Renal cortex interstitium (tissue), 15 donors: ENCODE measurements at places on chromosomes 6 and 20. TPM values are rescaled to one million over a fixed set of nuclear protein-coding genes. Genes with fewer than 3 reads are reported as not detected.

- DNase-seq, result no peak
These were observed 143.7 kb downstream of the KLHL32 start for GRCh38 chr6:97068211-97068610.

GRCh38 chr6:169885831-169886230 is 134.4 kb downstream of the ERMARD start:
- no peak for DNase-seq

- DNase-seq, result no peak
These were observed 221.9 kb downstream of the ADGRG6 start for GRCh38 chr6:142523515-142524375.

DNA sequence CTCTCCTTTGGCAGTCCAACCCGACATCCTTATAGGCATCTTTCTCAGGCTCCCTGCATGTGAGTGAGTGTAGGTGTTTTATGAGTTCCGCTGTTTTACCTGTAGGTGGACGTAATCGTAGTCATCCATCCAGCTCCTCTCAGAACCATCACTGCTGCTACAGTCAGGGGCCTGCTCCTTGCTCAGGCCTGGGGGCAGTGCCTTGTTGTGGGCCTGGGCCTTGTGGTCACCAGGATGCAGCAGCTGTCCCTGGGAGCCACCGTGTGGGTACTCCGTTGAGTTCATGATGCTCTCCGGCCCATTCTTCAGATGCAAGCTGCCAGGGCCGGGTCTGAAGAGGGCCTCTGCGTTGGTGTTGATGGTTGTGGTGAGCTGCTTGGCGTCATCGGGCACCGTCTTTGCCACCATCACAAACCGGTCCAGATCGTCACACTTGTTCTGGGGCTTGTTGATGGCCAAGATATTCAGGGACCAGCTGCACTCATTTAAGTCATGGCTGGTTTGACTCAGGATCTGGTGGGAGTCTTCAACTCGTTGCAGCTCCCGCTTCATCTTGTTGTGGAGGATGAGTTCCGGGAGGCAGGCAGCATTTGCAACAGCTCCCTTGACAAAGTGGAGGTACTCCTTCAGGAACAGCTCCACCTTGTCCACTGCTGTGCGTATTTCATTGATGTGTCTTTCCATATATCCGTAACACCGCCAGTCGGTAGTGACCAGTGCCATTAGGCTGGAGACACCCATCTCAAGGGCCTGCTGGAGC is 42.4 kb downstream of the NEDD9 start:
- DNase-seq, result no peak

DNA sequence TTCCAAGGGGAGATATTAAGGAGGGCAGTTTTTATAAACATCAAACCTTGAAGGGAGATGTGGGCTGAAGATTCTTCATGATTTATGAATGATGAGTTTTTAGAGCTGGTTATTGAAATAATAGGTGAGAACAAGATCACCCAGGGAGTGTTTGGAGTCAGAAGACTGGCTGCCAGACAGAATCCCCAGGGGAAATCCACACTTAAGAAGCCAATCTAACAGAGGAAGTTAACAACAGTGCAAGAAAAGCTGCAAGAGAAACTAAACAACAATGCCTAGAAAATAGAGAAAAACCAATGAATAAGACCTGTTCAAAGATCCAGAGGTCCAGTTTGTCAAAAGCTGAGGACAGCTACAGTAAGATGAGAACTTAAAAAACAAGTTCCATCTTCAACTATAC is 167.9 kb upstream of the MAN1A1 start:
- DNase-seq, result no peak

GRCh38 chr6:117270055-117270842 is 4.9 kb downstream of the VGLL2 start:
- DNase-seq, result no peak

DNA sequence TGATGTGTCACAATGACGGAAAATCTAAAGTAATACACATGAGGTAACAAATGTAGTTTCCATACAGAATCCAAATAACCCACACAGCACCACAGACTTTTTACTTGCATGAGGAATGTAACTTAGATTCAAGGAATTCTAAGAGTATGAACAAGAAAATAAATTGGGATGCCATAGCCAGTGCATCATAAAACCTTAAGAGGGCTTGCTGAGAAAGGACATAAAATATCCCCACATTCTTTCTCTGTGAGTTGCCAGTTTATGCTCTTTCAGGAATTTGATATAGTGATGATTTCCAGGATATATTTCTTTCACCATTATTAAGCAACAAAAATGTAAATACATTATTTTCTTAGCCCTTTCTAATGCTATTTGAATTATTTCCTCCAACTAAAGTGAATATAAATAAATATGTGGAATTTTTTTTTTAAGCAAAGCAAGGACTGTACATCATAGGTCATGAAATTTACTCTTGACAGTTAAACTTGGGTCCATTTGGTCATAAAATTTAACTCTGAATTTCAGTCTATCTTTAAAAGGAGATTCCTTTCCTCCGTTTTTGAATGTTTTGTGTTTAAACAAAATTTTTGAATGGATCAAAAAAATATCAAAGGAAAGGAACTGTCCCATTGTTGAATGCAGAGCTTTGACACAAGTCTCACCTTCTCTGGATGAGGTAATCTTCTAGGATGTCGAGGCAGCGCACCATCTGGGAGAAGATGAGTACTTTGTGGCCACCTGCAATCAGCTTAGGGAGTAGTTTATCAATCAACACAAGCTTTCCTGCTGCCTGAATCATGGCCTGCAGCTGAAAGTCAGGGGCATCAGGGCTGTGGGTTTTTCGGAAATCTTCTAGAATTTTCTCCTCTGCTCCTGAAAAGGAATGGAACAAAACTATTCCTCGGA is 116.3 kb upstream of the EMILIN3 start:
- DNase-seq, result no peak

- DNase-seq, result no peak
These were observed 55.1 kb downstream of the ARID1B start for GRCh38 chr6:156832231-156832647.

The EYA2 gene
- polyA plus RNA-seq, result 0.95 TPM

The COL9A3 gene
- polyA plus RNA-seq, result 20.8 TPM

The XPO5 gene
- polyA plus RNA-seq, result 47.9 TPM

The CCN5 gene
- 0.26 TPM for polyA plus RNA-seq

The LIN28B gene
- polyA plus RNA-seq, result 0.39 TPM

The LGSN gene
- 0.96 TPM for polyA plus RNA-seq

The CD83 gene
- polyA plus RNA-seq, result 10.4 TPM

The FAM184A gene
- 8.4 TPM for polyA plus RNA-seq

The KCNK15 gene
- 0.06 TPM for polyA plus RNA-seq

The BIRC7 gene
- polyA plus RNA-seq, result 0.48 TPM
